ENCODE measurements at places on chromosomes 7 and 10. TPM values are rescaled to one million over a fixed set of nuclear protein-coding genes. Genes with fewer than 3 reads are reported as not detected.

Gene SFRP4
- total RNA-seq: not detected

DNA sequence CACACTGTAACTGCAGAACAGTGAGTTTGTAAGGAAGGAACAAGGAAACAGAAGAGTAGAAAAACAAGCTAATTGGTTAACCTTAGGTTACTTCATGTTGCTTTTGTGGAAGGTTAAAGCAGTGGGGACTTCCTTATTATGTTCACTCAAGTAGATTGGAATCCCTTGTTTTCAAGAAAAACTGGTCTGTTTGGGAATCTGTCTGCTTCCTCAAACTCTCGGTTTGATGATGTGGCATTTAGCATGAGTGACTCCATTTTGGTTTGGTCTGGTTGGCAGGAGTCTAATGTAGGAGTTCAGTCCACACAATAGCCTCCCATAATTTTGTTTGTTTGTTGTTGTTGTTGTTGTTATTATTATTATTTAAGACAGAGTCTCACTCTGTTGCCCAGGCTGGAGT is 3.8 kb upstream of the TRIM56 start:
- no peaks in the 10 kb centered on the region for H3K27me3 ChIP-seq
- peaks cover 4% of the 10 kb centered on the region for H3K36me3 ChIP-seq
- peaks cover 12% of the 10 kb centered on the region for H3K4me1 ChIP-seq
- DNase-seq: no peak
- no peak overlapping the region for H3K27ac ChIP-seq

Gene GPR26
- not detected for total RNA-seq

DNA sequence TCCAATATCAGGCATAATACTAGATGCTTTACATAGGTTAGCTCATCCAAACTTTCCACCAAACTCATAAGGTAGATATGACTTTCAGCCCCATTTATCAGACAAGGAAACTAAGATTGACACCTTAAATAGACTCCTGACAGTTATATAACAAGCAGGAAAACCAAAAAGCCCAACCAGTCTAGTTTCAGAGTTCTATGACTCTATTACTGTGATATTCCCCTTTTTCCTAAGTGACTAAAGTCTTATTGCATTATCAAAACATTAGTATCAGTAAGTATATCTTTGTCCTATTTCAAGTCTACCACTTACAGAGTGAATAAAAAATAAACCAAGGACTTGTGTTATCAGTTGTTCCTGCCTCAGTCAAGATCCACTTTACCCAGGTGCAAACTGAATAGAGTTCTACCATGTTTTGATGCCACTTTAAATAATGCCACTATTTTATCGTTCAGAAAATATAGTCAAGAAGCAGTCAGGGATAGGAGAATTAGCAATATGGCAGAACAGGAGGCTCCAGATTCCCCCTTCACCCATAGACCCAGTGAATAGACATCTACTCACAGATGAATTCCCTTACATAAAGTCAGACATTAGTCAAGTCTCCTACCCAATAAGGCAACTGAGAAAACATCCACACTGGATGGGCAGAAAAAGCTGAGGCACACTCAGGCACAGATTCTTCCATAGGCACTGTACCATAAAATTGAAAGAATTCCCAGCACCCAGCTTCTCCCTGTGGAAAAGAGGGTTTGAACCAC is 74.1 kb downstream of the CRPPA start:
- no peak for DNase-seq
- H3K4me1 ChIP-seq: peaks cover 31% of the 10 kb centered on the region
- peak overlapping the region; percentile 83 for H3K27ac ChIP-seq

- H3K27me3 ChIP-seq: no peaks in the 10 kb centered on the region
- no peak for DNase-seq
- no peak overlapping the region for H3K4me3 ChIP-seq
- H3K27ac ChIP-seq: no peak overlapping the region
- no peaks in the 10 kb centered on the region for H3K4me1 ChIP-seq
Observed at GRCh38 chr10:126006906-126007305, 110.5 kb downstream of the FANK1 start.

DNA sequence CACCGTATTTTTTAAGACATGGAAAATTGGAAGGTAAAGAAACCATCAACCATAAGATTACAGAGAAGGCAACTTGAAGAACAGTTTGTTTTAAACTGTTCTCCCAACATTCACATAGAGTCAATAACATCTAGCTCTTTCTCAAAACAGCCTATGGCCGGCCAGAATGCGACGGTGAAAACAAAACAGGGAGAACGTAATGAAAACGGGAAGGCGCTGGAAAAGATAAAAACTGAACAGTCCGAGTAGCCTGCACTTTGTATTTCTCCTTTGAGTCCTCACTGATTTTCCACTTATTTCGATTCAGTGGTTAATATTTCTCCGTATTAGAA is 637 bp downstream of the MICU1 start:
- peak overlapping the region; percentile 61 for H3K4me3 ChIP-seq
- no peaks in the 10 kb centered on the region for H3K27me3 ChIP-seq
- no peaks in the 10 kb centered on the region for H3K36me3 ChIP-seq
- peaks cover 9% of the 10 kb centered on the region for H3K4me1 ChIP-seq

DNA sequence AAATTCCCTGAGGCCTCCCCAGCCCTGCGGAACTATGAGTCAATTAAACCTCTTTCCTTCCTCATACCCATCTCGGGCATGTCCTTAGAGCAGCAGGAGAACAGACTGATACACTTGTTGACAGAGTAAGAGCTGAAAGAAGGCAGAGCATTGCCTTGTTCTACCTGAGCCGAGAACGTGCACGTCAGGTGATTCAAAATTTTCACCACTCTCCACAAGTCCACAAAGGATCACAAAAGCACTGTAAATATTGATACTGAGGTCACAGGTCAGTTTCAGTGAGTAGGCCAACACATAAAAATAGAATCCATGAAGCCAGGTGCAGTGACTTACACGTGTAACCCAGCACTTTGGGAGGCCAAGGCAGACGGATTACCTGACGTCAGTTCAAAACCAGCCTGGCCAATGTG is 27.8 kb downstream of the DCLRE1C start:
- peaks cover 76% of the 10 kb centered on the region for H3K36me3 ChIP-seq
- DNase-seq: no peak
- no peak overlapping the region for H3K4me3 ChIP-seq

DNA sequence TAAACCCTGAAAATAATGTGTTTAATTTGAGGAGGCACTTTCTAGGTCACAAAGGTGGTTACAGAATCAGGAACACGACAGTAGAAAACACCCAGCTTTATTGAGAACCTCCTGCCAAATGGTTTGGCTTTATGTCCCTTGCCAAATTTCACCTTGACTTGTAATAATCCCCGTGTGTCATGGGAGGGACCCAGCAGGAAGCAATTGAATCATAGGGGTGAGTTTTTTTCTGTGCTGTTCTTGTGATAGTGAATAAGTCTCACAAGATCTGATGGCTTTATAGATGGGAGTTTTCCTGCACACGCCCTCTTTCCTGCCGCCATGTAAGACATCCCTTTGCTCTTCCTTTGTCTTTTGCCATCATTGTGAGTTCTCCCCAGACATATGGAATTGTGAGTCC is 193.8 kb upstream of the KLF6 start:
- no peak overlapping the region for H3K27ac ChIP-seq
- no peaks in the 10 kb centered on the region for H3K27me3 ChIP-seq
- no peaks in the 10 kb centered on the region for H3K36me3 ChIP-seq
- no peak for DNase-seq
- H3K4me3 ChIP-seq: no peak overlapping the region
- H3K4me1 ChIP-seq: peaks cover 17% of the 10 kb centered on the region

GRCh38 chr10:43236176-43236850 is 30.6 kb downstream of the RASGEF1A start:
- peak; percentile 25 for DNase-seq
- no peaks in the 10 kb centered on the region for H3K4me1 ChIP-seq
- H3K36me3 ChIP-seq: no peaks in the 10 kb centered on the region
- peaks cover 6% of the 10 kb centered on the region for H3K27me3 ChIP-seq
- no peak overlapping the region for H3K4me3 ChIP-seq

Gene GIMAP8
- total RNA-seq: not detected

GRCh38 chr7:157682064-157682945 is 345.5 kb downstream of the DNAJB6 start:
- peak; percentile 28 for DNase-seq
- no peaks in the 10 kb centered on the region for H3K36me3 ChIP-seq
- H3K27me3 ChIP-seq: no peaks in the 10 kb centered on the region
- no peak overlapping the region for H3K27ac ChIP-seq

GRCh38 chr10:3419719-3420495 is 247.3 kb upstream of the PITRM1 start:
- no peaks in the 10 kb centered on the region for H3K27me3 ChIP-seq
- DNase-seq: no peak
- no peak overlapping the region for H3K27ac ChIP-seq
- H3K4me3 ChIP-seq: no peak overlapping the region
- H3K4me1 ChIP-seq: peaks cover 27% of the 10 kb centered on the region
- H3K36me3 ChIP-seq: no peaks in the 10 kb centered on the region

Gene HEPACAM2
- total RNA-seq: not detected

GRCh38 chr10:102965311-102965851 is 47.3 kb downstream of the CNNM2 start:
- H3K27me3 ChIP-seq: no peaks in the 10 kb centered on the region
- no peak overlapping the region for H3K27ac ChIP-seq
- DNase-seq: no peak

DNA sequence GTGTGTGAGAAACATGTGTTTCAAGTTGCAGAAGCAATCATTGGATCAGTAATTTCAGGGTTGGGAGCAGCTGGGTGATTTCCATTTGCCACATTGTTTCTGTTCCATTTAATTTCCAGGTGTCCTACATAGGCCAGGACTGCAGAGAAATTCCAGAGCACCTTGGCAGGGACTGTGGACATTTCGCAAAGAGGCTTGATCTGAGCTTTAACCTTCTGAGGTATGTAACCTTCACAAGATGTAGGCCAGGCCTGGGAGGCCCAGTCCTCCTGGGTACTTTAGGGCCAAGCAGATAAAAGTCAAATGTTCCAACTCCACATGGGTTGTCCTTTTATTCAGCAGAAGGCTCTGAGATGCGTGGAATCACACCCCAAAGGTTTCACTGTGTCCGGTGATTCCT is 6.9 kb downstream of the LRMDA start:
- no peak for DNase-seq
- no peak overlapping the region for H3K27ac ChIP-seq
- 0 out of 2 replicates have a peak, but pooled peaks cover 9% of the 10 kb centered on the region for H3K27me3 ChIP-seq
- H3K36me3 ChIP-seq: no peaks in the 10 kb centered on the region
- H3K4me1 ChIP-seq: no peaks in the 10 kb centered on the region

DNA sequence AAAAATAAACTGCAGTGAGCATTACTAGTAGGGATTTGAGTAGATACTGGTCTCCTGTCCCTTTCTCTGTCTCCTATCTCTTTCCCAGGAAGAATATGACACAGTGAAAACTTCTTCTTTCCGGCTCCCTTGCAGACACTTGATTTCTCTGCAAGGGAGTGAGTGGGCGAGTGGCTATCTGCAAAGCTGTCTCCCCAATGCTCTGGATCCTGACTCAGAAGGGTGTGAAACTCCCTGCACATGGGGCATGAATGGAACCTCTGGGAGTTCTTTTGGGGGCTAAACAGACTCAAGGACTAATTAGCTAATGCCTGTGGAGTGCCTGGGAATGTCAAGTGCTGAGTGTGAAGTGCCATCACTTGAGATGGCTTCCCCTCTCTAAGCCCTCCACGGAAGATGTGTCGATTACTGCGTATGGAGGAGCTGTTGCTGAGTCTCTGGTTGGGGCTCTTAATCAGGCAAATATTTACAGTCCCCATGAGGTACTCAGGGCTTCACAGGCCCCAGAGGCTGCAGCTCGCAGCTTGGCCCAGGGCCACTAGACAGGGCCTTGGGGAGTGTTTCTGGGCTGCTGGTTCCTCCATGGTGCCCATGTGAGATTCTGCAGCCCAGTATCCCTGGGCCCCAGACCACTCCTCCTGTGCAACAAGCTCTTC is 139.8 kb downstream of the RPS24 start:
- H3K4me3 ChIP-seq: no peak overlapping the region
- H3K27ac ChIP-seq: no peak overlapping the region
- DNase-seq: no peak

Gene LIPK
- not detected for total RNA-seq

Gene ATG9B
- not detected for total RNA-seq

- H3K4me3 ChIP-seq: no peak overlapping the region
- peak; percentile 55 for DNase-seq
- H3K27ac ChIP-seq: no peak overlapping the region
- no peaks in the 10 kb centered on the region for H3K27me3 ChIP-seq
Observed at GRCh38 chr10:34637418-34637911, 177.6 kb downstream of the PARD3 start.

DNA sequence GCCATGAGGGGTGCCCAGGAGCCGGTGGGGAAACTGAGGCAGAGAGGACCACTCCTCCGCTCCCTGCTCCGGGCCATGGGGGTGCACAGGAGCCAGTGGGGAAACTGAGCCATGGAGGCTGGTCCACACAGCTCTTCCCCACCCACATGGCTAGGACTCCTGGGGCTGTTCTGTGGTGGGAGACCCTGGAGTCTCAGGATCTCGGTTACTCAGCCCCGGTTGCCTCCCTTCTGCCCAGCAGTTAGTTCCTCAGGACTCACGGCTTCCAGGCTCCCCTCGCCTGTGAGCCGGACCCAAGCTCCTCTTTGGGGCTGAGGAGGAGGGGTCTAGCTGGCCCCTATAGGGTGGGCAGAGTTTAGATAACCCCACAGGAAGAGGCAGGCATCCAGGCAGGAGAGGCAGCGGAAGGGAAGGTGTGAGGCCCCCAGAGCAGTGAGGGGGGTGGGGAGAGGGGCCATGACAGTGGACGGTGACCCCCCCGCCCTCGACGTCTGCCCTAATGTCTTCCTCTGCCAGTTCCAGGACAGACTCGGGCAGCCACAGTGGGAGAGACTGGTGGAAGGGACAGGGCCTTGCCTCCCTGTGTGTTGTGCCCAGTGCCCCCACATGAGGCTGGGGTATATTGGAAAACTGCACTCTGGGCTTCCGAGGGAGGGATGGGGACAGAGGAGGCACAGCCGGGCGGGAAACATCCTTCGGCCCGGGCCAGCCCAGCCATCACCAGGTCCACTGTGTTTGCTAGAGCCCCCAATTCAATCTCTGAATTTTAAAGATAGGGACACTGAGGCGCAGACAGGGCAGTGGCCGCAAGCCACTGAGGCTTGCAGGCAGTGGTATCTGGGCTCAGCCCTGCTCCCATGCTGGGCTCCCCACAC is 4.3 kb downstream of the ELFN1 start:
- no peak overlapping the region for H3K27ac ChIP-seq
- DNase-seq: peak; percentile 39
- H3K4me1 ChIP-seq: no peaks in the 10 kb centered on the region
- H3K27me3 ChIP-seq: peaks cover 21% of the 10 kb centered on the region

DNA sequence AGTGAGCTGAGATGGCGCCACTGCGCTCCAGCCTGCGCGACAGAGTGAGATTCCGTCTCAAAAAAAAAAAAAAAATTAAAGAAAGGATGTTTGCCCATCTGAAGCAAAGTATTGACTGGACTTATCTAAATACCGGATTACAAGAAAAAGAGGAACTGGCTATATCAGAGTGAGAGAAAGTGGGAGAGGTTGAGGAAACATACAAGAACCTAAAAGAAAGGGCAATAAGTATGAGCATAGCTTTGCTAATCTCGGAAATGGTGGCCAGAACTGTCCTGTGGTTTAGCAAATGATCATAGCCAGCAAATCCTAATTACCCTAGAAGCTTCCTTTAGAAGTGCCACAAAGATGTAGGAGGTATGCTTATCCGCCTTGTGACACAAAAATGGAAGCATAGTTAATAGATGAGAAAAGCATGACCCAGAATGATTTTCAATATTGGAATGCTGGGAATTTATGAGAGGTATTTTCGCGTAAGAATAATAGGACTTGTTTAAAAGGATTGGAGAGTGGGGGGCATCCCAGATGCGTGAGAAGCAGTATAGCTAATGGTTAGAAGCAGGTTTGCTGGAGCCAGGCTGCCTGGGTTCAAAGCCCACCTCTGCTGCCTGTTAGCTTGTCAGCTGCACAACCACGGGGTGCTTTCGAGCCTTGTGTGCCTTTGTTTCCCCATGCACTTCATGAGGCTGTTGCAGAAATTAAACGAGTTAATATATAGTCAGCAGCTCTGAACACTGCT is 1.2 kb upstream of the GTPBP4 start:
- H3K36me3 ChIP-seq: peaks cover 57% of the 10 kb centered on the region
- peak; percentile 96 for DNase-seq
- peaks cover 46% of the 10 kb centered on the region for H3K4me1 ChIP-seq
- no peaks in the 10 kb centered on the region for H3K27me3 ChIP-seq
- H3K4me3 ChIP-seq: peak overlapping the region; percentile 93
- H3K27ac ChIP-seq: peak overlapping the region; percentile 99

All from SJSA1 (cell line).